ENCODE measurements at places on chromosomes 5 and 9.

- DNase-seq = no peak
Measured at GRCh38 chr9:35162605-35163315, 951 bp downstream of the UNC13B start.

DNA sequence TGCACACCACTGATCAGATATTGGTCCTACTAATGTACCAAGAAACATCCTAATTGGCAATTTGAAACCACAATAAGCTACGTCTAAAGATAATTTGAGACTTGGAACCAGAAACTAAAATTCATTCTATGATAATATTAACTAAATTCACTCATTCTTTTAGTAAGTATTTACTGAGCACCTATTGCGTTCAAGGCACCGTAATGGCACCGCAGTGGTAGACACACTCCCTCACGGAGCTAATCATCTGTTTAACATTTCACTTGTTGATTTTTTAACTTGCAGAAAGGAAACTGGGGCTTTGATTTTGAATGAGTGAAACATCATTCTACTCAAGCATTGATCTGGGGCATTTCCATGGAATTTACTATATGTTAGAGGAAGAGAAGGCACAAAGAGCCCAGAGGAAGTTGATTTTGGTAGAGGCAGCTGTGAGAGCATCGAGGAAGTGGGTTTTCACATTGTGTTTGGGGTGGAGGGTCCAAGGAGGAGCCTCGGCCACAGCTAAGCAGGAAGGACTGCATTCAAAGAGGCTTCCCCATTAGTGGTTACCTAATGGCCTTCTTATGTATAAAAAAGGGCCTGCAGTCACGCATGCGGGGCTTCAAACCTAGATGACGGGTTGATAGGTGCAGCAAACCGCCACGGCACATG, 7.1 kb downstream of the RAPGEF1 start:
- DNase-seq = peak; percentile 11

- no peak for DNase-seq
Measured at GRCh38 chr9:16869882-16870595, 431 bp downstream of the BNC2 start.

GRCh38 chr9:136507992-136508375, 25.1 kb upstream of the SEC16A start:
- no peak for DNase-seq

GRCh38 chr5:14212838-14213237, 69.7 kb downstream of the TRIO start:
- DNase-seq = no peak

GRCh38 chr5:116438979-116439554, 135.6 kb downstream of the SEMA6A start:
- no peak for DNase-seq

DNA sequence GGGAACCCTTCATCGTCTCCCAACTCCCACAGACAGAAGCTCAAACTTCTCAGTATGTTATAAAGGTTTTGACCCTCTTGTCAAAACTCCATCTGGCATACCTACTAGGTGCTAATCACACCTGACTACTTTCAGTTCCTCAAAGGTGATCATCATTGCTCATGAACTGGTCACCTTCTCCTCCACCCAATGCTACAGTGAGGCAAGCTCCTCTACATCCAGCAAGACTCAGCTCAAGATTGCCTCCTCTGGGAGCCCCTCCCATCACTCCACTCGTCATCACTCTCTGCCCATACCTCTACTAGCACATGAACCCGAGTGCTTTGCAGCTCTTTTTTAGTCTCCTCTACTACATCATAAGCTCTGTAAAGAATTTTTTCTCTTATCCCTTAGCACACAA, 102.4 kb downstream of the LPAR1 start:
- DNase-seq = no peak
